ENCODE measurements at places on chromosomes 5 and 9. TPM values are rescaled to one million over a fixed set of nuclear protein-coding genes. Genes with fewer than 3 reads are reported as not detected.

- H3K36me3 ChIP-seq = no peaks in the 10 kb centered on the region
- no peak for DNase-seq
- no peak overlapping the region for H3K4me3 ChIP-seq
- peaks cover 26% of the 10 kb centered on the region for H3K27me3 ChIP-seq
Observed at GRCh38 chr5:38467353-38468040, 88.9 kb downstream of the LIFR start.

GRCh38 chr9:93207326-93207814 lies 23.4 kb downstream of the WNK2 start:
- no peaks in the 10 kb centered on the region for H3K27me3 ChIP-seq
- no peaks in the 10 kb centered on the region for H3K36me3 ChIP-seq
- H3K27ac ChIP-seq = no peak overlapping the region
- no peak overlapping the region for H3K4me3 ChIP-seq

Gene PCDHGB2
- 0.13 TPM for total RNA-seq

GRCh38 chr9:76886318-76886717 lies 19.6 kb downstream of the PRUNE2 start:
- no peaks in the 10 kb centered on the region for H3K4me1 ChIP-seq
- no peak for DNase-seq
- no peak overlapping the region for H3K27ac ChIP-seq

DNA sequence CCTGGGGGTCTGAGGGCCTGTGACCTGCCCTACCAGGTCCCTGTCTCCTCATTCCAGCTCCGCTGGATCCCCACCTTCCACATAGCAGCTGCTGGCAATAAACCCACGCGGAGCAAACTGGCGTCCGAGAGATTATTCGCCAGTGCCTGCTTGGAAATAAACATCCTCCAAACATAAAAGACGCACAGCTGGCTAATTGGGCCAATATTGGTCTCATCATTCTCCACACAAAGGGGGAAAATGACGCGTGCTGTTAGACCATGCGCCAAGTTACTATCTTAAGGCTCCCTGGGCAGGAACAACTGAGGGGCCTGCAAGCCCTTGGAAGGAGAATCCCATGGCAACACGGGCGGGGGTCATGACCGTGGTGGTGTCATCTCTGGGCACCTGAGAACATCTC lies 73.3 kb upstream of the SARDH start:
- no peak overlapping the region for H3K4me3 ChIP-seq
- H3K27ac ChIP-seq = no peak overlapping the region
- DNase-seq = no peak
- no peaks in the 10 kb centered on the region for H3K4me1 ChIP-seq
- no peaks in the 10 kb centered on the region for H3K27me3 ChIP-seq

GRCh38 chr5:156799171-156799570 lies 50.9 kb upstream of the PPP1R2B start:
- no peak overlapping the region for H3K27ac ChIP-seq
- peaks cover 14% of the 10 kb centered on the region for H3K4me1 ChIP-seq
- H3K4me3 ChIP-seq = no peak overlapping the region

DNA sequence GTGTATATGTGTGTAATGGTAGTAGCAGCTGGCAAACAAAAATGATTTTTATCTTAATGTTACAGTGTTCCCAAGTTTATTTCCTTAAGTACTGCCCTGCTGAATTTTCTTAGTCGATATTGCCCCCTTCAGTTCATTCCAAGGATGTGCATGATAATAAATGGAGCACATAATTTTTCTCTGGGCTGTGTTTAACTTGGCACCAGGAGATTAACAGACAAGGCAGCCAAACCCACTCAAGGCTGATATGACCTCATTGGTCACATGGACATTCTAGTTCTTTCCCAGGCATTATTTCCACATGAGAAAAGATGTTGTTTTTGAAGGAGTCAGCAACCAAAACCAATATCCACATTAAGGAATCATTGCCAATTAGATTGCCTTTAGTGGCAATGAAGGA lies 61.8 kb downstream of the COX7C start:
- no peaks in the 10 kb centered on the region for H3K4me1 ChIP-seq
- DNase-seq = no peak
- H3K36me3 ChIP-seq = no peaks in the 10 kb centered on the region
- no peak overlapping the region for H3K27ac ChIP-seq

- H3K4me3 ChIP-seq = no peak overlapping the region
- H3K36me3 ChIP-seq = no peaks in the 10 kb centered on the region
- no peak for DNase-seq
- no peaks in the 10 kb centered on the region for H3K4me1 ChIP-seq
Observed at GRCh38 chr9:23774266-23774665, 51.8 kb downstream of the ELAVL2 start.

DNA sequence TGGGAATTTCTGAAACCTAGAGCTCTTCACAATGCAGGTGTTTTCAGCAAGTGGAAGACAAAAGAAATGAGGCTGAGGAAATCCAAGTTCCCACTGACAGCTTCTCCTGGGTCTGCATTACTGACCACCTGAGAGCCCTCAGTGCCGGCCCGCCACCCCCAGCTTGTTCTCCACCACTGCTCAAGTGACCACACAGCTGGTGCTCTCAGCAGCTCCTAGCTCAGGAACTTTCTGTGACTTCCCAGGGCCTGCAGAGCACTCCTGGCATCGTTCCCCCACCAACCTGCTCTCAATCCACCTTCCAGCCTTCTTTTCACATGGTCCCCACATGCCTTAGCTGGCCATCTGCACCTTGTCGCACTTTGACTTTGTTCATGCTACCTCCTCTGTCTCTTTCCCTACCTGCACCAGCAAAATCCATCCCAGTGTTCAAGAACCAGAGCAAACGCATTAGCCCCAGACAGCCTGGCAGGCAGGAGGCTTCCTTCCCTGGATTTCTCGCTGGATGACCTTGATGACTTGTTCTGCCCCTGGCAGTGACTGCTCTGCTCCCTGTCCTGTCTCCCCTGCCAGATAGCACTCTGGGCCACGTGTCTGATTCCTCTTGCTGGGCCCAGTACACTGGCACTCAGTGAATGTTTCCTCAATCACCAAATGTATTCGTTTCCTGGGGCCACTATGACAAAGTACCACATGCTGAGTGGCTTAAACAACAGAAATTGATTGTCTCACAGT lies 35.1 kb upstream of the NANS start:
- no peaks in the 10 kb centered on the region for H3K27me3 ChIP-seq
- H3K36me3 ChIP-seq = peaks cover 39% of the 10 kb centered on the region
- DNase-seq = no peak

DNA sequence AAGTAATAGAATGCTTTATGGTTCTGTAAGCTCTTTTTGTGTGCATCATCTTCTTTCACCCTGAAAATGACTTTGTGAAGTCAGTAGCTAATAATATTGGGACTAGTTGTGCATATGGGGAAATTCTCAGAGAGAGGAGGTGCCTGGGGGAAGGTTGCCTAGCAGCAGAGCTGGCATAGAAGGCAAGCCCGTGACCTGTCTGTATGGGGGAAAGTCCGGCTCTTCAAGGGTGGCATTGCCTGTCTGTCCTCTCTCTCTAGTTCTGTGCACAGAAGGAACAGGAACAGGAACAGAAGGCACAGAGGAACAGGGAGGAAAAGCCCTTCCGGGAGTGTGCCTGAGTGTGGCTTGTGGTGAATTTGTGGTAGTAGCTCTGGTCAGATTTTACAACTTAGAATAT lies 33.1 kb downstream of the SH3GL2 start:
- no peak overlapping the region for H3K27ac ChIP-seq
- H3K27me3 ChIP-seq = no peaks in the 10 kb centered on the region
- no peak overlapping the region for H3K4me3 ChIP-seq
- no peaks in the 10 kb centered on the region for H3K36me3 ChIP-seq

DNA sequence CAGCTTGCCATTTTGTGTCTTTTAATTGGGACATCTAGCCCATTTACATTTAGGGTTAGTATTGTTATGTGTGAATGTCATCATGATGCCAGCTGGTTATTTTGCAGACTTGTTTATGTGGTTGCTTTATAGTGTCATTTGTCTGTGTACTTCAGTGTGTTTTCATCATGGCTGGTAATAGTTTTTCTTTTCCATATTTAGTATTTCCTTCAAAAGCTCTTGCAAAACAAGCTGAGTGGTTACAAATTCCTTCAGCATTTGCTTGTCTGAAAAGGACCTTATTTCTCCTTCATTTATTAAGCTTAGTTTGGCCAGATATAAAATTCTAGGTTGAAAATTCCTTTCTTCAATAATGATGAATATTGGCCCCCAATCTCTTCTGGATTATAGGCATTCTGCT lies 28.5 kb upstream of the TNFSF15 start:
- no peak overlapping the region for H3K4me3 ChIP-seq
- peaks cover 5% of the 10 kb centered on the region for H3K36me3 ChIP-seq
- H3K4me1 ChIP-seq = peaks cover 18% of the 10 kb centered on the region
- no peak for DNase-seq
- H3K27ac ChIP-seq = no peak overlapping the region
